ENCODE measurements at places on chromosomes 11 and 22.

GRCh38 chr11:77413850-77414460 is 59.9 kb downstream of the PAK1 start:
- DNase-seq = no peak

GRCh38 chr22:38964989-38965388 is 7.6 kb downstream of the APOBEC3A start:
- DNase-seq = no peak

GRCh38 chr11:5591613-5592012 is 4.8 kb upstream of the TRIM6 start:
- no peak for DNase-seq

- DNase-seq = peak; percentile 47
Measured at GRCh38 chr11:62664405-62665074, 470 bp downstream of the C11orf98 start.

DNA sequence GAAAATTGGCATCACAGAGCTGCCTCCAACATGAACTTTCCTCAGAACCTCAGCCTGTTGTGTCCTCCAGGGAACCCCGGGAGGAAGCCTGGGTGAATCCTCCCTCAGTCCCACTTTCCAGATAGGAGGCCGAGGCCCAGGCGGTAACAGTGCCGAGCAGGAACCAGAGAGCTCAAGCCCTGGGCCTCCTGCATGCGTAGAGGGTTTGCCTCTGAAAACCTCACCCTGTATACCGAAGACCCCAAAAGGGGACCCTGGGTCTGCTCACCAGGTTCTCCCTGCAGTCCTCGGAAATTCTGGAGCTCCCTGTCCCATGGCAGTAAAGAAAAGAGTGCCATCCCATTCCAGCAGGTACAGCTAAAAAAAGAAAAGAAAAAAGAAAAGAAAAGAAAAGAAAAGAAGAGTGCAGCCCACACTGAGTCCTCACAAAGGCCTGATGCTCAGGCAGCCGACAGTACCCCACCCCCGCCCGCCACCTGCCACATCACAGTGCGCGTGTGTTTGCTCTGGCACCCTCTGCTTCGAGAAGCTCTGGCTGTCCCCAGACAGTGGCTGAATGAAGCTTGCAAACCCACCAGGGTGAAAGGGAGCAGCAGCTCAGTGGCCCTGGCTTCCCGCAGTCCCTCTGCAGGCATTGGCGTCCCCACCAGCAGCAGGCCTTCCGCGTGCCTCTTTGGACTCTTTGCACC is 28.4 kb upstream of the FADD start:
- no peak for DNase-seq

DNA sequence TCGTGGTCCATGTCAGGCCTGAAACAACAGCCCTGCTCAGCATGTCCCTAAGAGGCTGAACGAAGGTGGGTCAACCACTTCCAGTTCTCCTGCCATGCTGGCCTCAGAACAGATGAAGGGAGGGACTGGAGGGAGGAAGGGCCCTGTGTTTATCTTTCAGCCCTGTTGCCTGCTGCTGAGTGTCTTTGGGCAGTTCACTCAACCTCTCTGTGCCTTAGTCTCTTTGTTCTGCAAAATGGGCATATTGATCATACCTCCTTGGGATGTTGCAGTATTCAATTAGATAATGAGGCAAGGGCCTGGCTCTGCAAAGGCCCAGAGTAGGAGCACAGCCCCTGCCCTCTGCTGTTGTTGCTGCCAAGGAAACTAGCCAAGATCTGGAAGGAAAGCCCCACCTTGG is 207.5 kb downstream of the MN1 start:
- DNase-seq = no peak

DNA sequence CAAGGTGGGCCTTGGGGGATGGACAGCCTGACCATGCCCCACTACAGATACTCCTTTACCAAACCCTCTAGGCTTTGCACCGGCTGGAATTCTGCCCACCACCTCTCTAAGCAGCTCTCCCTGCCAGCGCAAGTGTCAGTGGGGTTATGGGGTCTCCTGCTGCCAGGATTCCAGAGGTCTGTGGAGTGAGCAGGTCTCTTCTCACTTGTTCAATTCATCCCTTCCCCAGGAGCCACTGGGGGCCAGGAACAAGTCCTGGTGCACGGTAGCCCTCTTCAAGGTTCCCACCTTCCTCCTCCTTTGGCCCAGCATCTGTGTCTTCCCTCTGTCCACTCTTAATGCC is 30.5 kb downstream of the CCDC15 start:
- no peak for DNase-seq

- DNase-seq = no peak
Measured at GRCh38 chr11:91299980-91300379, 924.6 kb upstream of the FAT3 start.

DNA sequence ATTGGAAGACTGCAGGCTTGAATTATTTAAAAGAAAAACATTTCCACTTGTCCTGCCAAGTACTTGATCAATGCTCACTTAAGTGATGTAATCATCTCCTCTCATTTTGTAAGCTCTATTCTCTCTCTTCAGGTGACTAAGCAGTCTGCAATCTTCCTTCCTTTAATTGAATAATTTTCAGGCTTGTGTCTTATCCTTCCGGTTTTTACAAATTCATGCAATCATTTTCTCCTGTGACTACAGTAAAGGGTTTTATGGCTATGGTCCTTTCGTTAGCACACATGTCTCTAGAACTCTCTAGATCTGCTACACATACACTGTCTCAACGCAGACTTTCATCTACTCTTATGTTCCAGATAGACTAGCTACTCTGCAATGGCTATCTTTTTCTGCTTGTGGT is 12.6 kb upstream of the UPB1 start:
- DNase-seq = no peak

DNA sequence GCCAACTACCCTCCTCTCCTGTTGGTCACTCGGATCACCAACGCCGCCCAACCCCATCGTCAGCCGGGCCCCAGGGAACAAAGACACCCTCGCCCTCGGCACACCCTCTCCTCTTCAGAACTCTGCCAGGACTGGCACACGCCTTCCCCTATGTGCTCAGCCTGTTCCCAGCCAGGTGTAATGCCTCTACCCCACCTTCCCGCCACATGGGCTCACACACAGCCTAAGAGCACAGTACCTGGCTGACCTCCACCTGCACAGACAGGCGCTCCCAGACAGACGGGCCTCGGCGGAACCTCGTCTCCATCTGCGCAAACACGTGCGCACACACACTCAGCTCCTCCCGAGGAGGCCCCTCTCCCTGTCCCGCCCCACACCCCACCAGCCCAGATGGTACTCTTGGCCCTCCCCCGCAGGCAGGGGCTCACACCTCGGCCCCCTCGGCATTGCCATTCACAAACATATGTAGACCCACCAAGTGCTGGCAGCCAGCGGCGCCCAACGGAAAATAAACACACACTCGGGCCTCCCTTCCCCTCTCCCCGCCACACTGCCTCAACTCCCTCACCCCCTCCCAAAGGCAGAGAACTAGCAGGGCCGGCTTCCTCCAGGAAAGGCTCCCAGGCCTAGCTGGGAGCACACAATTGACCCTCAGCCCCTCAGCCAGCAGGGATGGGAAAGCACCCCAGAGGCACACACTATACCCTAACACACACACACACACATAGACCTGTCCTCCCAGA is 8.5 kb downstream of the ELFN2 start:
- no peak for DNase-seq

- DNase-seq = no peak
Measured at GRCh38 chr11:65640483-65641296, 2.8 kb downstream of the SIPA1 start.

- DNase-seq = no peak
Measured at GRCh38 chr11:130118636-130119387, 40.8 kb upstream of the ST14 start.

DNA sequence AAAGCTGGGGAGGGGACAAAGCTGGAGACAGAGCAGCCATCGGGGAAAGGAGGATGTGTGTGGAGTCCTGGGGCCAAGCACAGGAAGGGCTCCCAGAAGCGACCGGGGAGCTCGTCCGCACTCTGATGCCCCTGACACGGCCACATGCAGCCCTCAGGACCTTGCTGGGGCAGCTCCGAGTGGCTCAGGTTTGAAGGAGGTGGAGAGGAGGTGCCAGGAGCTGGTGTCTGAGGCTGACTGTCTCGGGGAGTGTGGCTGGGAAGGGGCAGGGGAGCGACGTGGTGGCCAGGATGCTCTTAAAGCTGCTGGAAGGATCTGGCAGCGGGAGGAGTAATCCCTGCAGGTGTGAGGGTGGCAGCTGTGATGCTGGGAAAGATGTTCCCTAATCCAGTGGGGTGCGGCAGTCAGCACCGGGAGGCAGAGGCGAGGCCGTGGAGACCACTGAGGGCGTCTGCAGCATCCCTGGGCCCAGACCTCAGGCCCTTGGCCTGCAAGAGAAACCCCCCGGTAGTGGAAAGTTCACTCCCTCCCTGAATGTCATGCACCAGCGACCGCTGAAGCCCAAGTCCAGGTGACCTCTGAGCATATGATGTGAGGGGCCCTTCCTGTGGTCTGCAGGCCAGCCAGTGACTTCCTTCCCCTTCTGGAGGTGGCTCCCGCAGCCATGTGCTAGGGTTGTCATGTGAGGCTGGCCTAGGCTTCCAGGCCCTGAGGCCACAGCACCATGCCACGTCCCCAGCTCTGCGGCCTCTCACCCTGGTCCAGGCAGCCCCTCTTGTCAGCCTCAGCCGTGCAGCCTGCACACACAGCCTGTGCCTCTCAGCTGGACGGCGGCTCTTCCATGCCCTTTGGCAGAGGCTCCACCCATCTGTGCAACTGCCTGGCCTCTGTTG is 17.2 kb upstream of the CTSD start:
- DNase-seq = no peak

DNA sequence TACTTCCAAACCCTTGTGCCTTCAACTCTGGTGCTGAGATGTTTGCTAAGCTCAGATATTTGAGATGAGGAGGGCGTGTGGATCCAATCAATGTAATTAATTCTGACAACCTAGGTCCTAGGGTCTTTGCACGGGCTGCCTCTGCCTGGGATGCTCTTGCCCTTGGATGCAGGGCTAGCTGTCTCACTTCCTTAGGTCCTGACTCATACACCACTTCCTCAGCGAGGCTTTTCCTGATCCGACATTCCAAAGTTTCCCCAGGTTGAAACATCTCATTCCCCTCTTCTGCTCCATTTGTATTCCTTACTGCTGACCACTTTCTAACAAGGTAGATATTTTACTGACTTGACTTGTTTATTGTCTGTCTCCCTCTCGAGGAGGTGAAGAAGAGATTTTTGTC is 43.0 kb upstream of the NTM start:
- no peak for DNase-seq

GRCh38 chr11:44963136-44963535 is 12.5 kb upstream of the TP53I11 start:
- DNase-seq = no peak

GRCh38 chr11:86740628-86741483 is 59.5 kb upstream of the PRSS23 start:
- no peak for DNase-seq

DNA sequence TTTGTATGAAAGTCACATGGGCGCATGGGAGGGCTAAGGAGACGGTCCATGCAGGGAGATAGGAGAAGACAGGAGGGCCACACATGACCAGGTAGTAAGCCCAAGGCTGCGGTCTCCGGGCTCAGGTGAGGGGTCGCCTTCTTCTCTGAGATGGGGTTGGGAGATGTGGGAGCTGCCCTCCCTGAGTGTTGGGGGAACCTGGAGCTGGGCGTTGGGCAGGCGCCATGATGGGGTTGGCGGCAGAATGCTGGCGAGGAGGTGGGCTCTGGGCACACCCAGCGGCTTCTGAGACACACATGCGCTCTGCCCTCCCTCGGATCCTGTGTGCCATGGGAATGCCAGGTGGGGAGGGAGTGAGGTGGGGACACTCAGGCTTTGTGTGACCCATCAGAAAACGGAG is 254.8 kb downstream of the TBC1D22A start:
- DNase-seq = no peak

GRCh38 chr11:22938691-22939090 is 78.4 kb upstream of the CCDC179 start:
- DNase-seq = no peak

- DNase-seq = no peak
Measured at GRCh38 chr11:113201054-113201818, 113.1 kb upstream of the TTC12 start.

DNA sequence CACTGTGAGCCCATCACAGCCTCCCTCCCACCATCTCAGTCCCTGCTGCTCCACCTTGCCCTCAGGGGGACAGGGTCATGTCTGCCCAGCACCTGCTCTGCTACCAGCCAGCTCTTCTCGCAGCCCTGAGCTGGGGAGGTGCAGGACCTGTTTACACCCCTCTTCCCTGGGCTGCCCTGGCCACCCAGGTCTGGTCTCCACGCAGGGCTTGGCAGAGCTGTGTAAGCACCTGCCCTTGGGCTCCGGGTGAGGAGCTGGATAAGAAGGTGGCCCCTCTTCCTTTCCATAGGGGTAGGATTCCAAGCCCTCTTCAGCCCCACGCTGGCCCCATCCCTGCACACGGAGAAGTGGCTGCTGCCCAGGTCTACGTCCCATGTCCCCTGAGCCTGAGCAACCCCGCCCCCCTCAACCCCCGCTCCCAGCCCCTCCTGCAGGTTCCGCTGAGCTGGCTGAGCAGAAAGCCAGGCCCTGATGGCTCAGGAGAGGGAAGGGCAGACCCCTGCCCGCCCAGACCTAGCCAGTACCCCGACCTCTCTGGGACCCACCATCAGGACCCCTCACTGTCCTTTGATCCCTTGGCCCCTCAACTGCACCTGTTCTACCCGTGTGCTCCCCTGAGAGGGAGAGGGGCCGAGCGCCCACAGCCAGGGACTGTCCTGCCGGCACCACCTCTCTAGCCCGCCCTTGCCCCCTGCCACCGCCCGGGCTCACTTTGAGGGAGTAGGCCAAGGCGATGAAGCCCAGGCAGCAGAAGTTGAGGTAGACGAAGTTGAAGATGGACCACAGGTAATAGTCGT is 3.2 kb downstream of the IFITM10 start:
- DNase-seq = no peak
